ENCODE measurements at places on chromosomes 6 and 20.

DNA sequence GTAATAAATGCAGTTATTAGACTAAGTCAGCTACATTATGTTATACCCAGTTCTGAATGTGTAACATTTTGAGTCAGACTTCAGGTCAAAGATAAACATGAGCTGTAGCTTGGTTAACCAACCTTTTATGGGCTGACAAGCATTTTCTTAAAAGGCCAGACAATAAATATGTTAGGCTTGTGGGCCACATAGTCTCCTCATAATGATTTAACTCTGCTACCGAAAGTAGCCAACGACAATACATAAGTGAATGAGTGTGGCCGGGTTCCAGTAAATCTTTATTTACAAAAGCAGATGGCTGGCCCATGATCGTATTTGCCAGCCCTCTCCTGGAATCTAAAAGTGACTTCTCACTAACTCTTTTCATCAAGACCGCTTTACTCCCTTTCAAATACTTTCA, 49.9 kb downstream of the ATG5 start:
- no peak for DNase-seq

- no peak for DNase-seq
Observed at GRCh38 chr20:57704245-57704644, 5.6 kb downstream of the PMEPA1 start.

DNA sequence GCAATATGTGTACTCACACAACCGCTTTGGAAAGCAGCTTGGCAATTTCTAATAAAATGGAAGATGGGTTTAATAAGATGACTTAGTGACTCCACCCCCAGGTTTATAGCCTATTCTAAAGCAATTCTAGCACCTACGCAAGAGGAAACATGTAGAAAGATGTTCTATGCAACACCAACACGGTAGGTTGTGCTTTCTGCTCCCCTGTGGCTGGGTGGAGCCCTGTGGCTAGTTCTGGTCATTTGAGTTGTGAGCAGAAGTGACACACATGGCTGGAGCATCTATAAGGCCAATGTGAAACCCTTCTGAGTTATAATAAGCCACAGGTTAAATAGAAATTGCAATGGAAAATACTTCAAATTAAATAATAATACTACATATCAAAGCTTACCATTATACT, 310.7 kb downstream of the CD83 start:
- DNase-seq, result no peak

- DNase-seq, result no peak
Observed at GRCh38 chr6:42845327-42845694, 34.1 kb upstream of the RPL7L1 start.

DNA sequence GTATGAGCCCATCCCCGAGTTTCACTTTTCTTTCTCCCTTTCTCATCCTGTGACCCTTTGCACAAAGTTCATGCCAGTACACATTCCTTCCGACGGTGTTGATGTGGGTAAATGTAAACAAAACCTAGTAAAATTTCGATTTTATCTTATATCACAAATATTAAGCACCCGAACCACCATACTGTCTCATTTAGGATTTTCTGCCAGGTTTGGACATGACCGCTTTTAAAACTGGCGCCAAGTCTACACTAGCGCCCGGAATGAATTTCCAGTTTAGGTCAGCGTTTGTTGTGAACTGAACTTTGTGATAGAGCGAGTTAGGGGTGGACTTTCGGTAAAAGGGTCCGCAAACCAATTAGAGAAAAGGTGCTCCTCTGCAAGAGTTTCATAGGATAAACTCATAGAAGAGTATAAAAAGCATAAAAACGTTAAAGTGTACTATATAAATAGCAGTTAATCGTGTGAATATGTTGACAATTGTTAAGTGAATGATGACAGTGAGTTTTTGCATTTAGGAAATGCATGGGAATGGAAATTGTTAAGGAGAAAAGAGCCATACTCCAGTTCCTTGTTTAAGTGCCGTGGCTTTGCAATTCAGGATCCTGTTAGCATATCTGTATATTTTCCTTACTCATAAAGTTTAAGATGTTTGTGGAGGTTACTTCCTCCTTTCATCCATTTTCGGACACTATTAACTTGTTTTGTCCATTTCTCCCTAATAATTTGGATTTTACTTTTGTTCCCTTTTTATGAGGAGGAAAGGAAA, 937 bp downstream of the AKAP7 start:
- DNase-seq, result no peak

DNA sequence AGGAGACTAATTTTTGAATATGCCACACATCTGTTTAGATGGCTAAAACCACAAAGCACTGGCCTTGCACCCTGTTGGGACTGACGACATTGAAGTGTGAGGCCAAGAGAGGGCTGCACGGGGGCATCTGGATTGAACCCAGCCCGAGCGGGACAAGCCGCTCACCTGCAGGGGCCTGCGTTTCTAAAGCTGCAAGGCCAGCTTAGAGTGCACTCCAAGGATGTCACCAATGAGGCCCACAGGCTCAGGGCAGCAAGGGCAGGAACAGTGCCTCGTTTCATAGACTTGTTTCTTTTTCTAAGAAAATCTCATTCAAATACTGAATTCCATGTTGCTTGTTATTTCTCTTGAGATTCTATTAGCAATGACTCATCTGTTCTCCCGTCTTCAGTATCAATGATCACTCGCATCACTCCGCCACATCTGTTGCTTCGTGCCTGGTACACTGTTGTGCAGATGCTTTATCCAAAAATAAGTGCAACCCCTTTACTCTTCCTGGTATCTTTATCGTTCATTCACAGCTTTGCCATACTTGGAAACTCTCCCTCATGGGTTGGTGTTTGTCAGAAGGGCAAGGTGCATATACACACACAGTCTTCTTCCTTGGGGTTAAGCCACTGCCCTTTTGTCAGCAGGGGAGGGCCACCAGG, 120.1 kb downstream of the IRF4 start:
- DNase-seq, result no peak

DNA sequence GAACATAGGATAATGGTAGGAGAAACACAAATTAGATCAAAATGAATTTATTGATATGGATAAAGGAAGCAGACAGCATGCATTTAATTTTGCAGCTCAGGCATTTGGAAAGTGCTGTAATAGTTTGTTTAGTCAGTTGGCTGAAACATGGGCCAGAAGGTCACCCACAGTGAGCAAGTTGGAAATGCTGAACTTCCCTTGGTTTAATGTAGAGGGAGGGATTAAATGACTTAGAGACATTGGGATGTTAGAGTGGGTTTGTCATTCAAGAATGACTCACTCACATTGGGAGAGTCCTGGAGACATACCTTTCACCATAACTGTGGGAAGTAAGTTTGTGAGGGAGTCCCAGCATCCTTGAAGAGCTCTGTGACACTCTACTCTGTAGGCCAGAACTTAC, 231.5 kb upstream of the PLCB4 start:
- no peak for DNase-seq

GRCh38 chr6:51300510-51300909, 481.8 kb downstream of the TFAP2B start:
- no peak for DNase-seq

- DNase-seq, result no peak
Observed at GRCh38 chr20:8390500-8390899, 258.4 kb downstream of the PLCB1 start.

DNA sequence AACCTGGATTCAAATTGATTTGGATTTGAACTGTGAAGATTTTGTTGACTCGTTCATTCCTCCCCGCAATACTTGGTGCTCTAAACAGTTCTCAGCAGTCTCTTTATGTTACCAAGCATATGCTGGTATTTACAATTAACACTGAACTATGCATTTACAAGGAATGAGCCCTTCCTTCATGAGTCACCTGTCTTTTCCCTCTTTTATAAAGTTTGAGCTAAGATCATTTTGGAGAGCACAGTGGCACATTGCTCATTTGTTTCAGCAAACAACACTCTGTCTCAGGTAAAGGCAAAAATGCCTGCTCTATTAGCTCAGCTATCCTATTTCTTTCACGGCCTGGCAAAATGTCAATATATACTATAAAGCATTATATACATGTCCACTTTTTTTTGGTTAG, 285.4 kb downstream of the PHACTR1 start:
- no peak for DNase-seq

DNA sequence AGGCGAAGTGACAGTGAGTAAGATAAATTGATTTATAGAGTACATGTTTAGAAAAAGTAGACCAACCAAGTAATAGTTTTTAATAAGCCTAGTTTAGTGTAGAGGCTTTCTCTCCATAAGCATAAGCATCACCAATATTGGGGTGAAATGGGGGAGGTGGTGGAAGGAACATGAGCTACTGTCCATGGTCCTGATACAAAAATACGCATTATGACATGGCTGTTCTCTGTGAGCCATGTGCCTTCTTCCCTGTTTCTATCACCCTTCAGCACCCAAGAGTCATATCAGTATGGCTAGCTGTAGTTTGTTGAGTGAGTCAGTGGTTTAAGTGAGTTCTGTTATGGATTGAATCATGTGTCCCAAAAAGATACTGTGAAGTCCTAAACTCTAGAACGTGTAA, 150.8 kb downstream of the EDN1 start:
- DNase-seq, result no peak

DNA sequence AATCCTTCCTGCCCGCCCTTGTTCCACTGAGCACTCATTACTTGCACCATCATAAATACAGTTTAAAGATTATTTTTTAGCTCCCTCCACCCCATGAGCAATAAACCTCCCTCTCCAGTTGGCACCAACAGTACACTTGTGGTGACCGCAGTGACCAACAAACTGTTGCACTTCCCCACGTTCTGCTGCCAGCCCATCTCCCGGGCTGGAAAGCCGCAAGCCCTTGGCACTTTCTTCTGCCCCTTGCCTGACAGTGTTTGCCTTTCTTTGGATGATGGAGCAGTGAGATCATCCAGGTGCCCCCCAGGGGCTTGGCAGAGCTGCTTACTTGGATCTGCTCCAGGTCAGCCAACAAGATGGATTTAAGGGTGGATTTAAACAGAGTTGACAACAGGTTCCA, 21.6 kb downstream of the KCNB1 start:
- DNase-seq, result no peak

DNA sequence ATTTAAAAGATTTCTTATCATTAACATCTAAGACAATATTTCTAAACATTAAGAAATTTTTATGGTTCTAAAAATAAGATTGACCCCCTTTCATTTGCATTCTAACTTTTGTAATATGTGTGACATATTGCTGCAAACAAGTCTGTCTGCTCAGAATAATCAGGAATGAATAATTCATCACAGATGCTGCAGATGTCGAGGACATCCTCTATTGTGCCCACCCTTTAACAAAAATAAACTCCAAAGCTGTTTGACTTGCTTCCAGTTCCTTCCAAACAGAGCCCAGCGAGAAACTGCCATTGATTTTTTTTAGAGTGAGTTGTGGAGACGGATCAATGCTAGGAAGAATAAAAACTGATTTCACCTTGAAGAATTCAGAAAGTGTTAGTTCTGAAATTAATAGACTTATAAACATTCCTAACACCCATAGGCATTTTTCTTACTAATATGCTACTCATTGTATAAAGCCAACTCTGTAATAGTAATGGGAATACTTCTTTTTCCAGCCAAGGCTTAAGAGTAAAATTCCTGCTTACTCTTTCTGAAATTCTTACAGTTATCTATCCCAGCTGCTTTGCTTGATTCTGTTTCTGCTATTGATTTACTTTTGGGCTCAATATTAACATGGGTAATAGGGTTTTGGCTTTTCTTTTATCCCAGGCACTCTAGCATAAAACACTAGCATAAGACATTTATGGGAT, 244.8 kb upstream of the FAM83B start:
- no peak for DNase-seq

DNA sequence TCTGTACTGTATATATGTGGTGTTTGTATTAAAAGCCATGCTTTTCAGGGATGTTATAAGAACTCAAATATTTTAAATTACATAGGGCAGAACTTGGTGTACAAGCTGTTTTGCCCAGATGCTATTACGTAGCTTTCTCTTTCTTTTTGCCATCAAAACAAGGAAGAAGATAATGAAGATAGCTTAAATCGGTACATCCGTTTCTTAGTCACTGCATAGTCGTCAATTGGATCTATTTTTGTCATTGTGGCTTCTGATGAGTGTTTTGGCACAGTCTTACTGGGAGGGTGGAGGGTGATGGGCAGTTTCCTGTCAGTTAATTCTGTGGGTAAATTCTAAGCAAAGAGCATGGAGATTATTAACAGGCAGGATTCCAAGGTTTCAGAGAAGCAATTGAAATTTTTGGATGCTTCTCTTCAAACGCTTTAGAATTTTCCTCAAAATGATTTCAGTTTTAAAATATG, 649.1 kb upstream of the GJE1 start:
- peak; percentile 72 for DNase-seq

- DNase-seq, result no peak
Observed at GRCh38 chr6:150336299-150336698, 32.5 kb upstream of the IYD start.

GRCh38 chr6:45923831-45924391, 91.7 kb downstream of the CLIC5 start:
- no peak for DNase-seq

DNA sequence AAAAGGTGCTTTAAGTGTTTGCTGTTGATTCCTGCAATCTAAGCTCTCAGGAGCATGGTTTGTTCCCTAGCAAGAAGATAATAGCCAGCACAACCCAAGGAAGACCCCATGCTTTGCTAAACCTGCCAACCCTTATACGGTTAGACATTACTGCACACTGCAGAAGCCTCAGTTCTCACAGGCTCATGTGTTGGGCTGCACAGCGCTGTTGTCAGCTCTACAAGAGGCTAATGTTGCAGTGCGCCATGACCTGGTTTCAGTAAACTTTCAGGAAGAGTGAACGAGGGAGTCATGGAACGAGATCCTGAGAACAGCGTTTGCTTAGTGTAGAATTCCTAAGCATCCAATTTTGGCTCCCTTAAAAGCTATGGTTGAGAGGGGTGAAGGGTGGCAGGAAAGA, 218.5 kb downstream of the ARHGAP18 start:
- DNase-seq, result no peak

GRCh38 chr6:164142322-164142721, 727.8 kb downstream of the QKI start:
- no peak for DNase-seq

GRCh38 chr20:8671370-8671961, 397.4 kb upstream of the PLCB4 start:
- no peak for DNase-seq

- no peak for DNase-seq
Observed at GRCh38 chr6:44668976-44669934, 281.7 kb downstream of the CDC5L start.

DNA sequence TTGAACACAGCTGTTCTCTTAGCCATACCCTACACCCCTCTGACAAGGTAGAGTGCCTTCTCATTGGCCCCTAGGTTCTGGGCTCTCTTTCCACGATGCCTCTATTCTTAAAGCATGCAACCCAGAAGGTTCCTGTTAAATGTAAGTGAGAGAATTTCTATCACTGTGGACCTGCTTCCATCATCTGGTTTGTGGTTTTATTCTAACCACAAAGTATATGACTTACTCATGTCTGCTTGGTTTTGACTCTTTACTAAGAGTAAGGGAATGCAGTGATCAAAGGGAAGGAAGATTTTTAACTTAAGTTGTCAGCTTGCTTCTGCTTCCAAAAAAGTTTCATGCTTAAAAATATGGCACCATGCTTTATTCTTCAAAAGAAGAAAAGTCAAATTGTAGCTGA, 80.2 kb downstream of the ANKEF1 start:
- no peak for DNase-seq

- no peak for DNase-seq
Observed at GRCh38 chr20:6726761-6727160, 40.7 kb upstream of the BMP2 start.

Data from naive thymus-derived CD8-positive, alpha-beta T cell (primary cell).